ENCODE measurements at places on chromosomes 5 and 9.

DNA sequence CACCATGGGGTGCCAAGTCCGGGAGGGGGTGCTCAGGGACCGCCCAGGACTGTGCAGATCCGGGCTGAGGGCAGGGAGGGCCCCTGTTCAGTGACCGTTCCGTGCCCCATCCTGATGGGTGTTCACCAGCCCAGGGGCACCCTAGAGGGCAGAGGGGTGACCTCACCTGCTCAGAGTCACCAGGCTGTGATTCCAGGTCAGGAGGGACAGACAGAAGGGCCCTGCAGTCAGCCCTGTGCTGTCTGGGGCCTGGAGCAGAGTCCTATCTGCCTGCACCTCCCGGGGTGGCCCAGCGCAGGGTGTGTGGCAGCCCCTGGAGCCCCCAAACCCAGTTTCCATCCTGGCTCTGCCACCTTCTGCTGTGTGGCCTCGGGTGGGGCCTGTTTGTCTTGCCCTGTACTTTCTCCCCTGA is 241.9 kb downstream of the PBX3 start:
- DNase-seq: no peak

DNA sequence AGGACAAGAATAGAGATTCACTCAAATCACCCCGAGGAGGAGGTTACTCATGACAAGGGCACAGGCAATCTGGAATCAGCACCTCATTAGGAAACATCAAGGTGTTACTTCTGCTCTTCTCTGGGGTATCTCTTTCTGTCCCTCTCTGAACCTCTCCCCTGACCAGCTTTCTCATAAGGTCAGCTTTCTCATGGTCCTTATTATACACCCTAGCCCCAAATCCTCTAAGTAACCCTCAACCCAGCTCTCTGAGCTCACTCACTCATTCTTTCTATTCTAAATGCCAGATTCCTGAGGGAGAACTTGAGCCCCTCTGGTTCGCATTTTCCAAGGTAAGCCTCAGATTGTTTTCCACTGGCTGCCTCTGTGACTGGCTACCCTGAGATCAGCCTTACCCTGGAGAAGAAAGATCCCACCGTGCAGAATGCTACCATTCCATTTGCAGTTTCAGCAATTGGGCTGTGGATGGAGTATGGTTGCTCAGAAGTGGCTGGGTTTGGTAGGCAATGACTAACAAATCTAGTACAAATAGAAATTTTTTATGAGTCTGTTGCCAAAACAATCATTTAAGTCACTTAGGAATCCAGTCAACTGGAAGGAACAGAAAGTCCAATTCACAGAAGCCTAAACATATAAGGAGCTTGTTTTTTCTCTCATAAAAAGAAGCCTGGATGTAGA is 9.0 kb upstream of the TIMD4 start:
- DNase-seq: no peak

DNA sequence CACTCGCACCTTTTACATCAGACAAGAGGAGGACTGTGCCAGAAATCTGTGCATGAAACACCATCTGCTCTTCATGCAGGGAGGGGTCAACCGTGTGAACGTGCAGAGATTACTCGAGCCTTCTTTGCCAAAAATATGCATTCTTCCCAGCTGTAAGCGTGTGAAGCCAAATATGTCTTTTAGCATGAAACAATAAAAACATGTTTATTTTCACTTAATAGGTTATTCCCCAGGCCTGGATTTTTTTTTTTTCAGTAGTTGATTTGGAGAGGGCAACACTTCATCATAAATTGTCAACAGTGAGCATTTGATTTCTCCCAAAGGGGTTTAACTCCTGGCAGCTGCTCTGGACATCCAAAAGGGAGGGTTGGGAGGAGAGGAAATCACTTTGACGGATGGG is 23.8 kb downstream of the PLAC8L1 start:
- no peak for DNase-seq

DNA sequence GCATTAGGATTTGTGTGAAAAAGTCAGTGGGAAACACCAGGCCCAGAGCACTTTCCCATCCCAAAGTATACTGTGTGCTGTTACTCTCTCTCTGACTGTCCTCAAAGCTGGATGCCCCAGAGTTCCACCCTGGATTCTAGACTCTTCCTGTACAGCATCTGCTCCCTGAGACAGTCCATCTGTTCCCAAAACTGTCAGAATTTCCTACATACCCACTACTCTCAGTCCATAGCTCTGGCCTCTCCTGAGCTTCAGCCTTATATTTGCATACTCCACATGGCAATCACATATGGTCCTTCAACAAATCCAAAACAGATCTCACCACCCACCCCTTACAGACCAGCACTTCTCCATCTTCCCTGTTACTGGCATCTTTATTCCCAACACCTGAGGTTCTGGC is 9.5 kb downstream of the ELP1 start:
- no peak for DNase-seq

GRCh38 chr5:143576711-143577484 is 173.4 kb upstream of the NR3C1 start:
- no peak for DNase-seq

- DNase-seq: no peak
Observed at GRCh38 chr5:103867857-103868598, 305.4 kb upstream of the NUDT12 start.

DNA sequence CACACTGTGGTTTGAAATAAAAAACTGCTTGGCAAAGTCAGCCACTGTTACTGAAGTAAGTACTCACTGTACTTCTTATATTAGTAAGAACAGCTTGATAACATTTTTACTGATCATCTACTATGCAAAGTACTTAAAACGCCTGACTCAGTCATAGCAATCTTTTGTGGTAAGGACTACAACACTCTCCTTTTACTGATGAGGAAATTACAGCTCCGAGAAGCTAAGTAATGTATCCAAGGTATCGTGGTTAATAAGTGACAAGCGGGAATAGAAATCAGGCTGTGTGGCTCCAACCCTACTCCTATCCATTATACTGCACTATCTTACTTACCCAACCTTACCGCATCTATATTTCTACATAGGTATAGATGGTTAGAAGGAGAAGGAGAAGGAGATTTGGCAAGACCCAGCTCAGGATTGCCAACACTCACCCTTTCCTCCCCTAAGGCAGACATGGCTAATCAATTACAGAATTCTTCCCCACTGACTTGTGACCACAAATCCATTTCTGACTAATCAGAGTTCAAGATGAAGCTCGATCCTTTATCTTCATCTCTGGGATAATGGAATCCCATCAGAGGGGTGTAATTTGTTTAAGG is 281.4 kb downstream of the SPOCK1 start:
- no peak for DNase-seq
